Left renal cortex interstitium (tissue), 4 donors: ENCODE measurements at places on chromosomes 16 and 17.

GRCh38 chr16:74455619-74456289, 34.5 kb upstream of the CLEC18B start:
- no peak for DNase-seq

- no peak for DNase-seq
Measured at GRCh38 chr16:55000595-55000994, 69.9 kb downstream of the IRX5 start.

GRCh38 chr17:49952912-49953497, 16.0 kb upstream of the DLX4 start:
- no peak for DNase-seq

GRCh38 chr17:66469890-66470289, 167.5 kb downstream of the PRKCA start:
- DNase-seq, result no peak

- DNase-seq, result no peak
Measured at GRCh38 chr16:25501530-25502255, 190.1 kb upstream of the HS3ST4 start.

GRCh38 chr16:31429314-31429713, 1.2 kb upstream of the COX6A2 start:
- no peak for DNase-seq

- no peak for DNase-seq
Measured at GRCh38 chr17:56777859-56778258, 55.9 kb downstream of the C17orf67 start.
